Sciatic nerve (tissue), 2 donors: ENCODE measurements at places on chromosomes 5 and 9.

- no peak for DNase-seq
These were observed 54.0 kb downstream of the TMEM161B start for GRCh38 chr5:88214655-88215054.

DNA sequence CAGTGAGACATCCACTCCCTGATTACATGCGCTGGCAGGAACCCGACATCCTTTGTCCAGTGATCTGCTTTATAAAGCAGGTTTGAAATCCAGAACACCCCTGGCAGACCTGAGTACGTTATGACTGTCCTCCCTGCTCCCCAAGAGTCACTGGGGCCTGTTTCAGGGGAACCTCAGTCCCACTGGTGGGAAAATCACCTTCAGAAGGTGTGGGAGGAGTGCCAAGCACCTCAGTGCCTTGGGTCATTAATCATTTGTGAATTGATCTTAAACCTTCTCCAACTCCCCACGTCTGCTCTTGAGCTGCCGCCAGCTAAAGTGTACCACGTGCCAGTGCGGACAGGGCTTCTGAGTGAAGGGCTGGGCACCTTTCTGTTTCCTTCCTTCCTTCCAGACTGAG is 16.2 kb downstream of the SLC6A3 start:
- no peak for DNase-seq

- no peak for DNase-seq
These were observed 140.2 kb downstream of the NFIB start for GRCh38 chr9:14173713-14174112.

DNA sequence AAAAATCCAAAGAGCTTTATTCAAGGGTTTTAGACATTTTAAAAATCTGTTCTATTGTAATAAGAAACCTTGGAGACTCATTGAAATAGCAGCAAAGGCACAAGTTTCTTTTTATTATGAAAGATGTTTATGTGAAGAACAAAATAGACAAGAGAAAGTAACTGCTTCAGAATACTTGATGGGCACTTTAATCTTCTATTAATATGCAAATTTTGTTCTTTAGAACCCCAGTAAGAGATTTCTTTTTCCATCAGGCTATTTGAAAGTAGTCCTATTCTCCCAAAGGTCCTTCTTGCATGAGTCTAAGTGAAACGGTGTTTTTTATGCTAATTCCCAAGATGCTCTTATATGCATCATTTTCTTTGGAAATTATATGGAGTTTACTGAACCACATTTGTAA is 602.0 kb downstream of the EFNA5 start:
- no peak for DNase-seq

DNA sequence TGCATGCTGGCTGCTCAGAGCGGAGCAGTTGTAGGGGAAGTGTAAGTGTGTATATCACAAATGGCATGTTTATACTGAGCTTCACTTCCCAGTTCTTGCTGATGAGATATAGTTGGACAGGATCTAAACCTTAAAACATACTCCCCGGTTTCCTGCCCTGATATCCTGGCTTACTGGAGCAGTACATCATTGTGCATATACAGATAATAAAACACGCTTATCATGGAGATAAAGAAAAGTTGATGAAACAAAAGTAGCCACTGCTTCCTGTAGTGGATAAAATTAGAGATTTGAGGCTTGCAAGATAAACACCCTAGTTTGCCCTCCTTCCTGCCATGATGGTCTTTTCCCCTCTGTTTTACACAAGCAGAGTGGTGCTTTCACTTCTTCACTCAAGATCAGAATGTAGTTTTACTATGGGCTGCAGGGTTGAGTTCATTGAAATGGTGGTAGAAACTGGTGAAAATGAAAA is 15.0 kb downstream of the NPR3 start:
- no peak for DNase-seq

DNA sequence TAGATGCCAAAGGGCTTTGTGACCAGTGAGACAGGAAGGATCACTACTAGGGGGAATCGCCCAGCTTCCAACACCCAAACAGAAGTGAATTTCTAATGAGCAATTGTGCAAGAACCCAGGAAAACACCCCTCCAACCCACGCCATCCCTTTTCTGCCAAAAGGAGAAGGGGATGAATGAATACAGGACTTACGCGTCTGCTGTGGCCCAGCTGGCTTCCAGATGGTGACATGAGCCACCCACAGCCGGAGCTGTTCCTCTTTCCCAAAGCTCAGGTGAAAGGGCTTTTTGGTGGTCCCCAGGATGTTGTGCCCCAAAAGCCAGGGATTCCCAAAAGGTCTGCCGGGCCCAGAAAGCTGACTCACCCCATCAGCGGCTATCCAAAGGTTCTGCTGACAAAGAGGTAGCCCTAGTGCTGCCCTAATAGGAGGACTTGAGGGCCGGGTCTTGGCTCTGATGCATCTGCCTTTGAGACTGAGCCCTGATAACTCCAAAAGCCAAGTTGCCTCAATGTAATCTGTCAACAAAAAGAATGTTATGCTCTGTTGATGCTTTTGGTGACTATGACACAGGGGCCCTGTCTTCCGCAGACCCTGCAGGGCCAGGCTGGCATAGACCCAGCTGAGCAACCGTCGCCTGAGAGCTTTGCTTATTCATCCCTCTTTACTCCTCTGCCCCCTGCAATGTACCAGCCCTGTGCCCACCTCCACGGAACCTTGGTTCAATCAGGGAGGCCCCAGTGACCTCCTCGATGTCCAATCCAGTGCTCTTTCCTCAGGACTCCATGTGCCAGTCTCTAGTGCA is 14.5 kb downstream of the GSN start:
- peak; percentile 77 for DNase-seq

DNA sequence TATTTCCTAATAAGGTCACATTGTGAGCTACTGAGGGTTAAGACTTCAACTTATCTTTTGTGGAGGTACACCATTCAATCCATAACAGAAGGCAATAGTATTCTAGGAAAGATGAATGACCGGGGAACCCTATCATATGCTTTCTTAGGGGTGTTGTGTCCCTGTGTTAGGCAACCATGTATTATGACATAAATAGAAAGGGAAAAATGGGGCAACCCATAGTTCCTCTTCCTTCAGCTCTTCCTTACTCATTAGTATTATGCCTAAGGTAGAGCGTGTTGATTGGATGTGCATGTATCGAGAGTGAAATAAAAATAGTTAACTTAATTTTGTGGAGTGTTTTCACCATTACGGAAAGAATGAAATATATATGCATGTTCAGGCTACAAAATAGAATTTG is 6.0 kb upstream of the CCNJL start:
- no peak for DNase-seq

DNA sequence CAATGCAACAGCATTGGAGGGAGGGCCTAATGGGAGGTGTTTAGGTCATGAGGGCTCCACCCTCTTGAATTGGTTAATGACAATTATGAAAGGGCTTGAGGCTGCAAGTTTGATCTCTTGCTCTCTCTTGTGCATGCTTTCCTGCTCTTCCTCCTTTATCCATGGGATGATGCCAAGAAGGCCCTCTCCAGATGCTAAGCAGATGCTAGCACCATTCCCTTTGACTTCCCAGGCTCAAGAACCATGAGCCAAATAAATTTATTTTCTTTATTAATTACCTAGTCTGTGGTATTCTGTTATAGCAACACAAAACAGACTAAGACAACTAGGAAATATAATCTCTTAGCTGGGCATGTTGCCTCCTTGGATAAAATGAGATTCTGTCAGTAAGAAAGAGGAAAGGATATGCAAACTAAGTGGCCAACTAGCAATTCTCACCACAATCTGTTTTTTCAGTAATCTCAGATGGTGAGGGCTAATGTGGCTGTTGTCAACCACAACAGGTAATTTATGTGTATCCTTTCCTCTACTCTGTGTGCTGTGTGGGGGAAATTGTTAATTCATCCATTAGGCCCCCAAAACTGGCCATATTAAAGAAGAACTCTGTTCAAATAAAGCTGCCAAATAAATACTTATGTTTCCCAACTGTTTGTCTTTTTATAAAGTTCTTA is 269.1 kb upstream of the CD180 start:
- no peak for DNase-seq

GRCh38 chr9:33686942-33687341 is 108.4 kb upstream of the PRSS3 start:
- no peak for DNase-seq

DNA sequence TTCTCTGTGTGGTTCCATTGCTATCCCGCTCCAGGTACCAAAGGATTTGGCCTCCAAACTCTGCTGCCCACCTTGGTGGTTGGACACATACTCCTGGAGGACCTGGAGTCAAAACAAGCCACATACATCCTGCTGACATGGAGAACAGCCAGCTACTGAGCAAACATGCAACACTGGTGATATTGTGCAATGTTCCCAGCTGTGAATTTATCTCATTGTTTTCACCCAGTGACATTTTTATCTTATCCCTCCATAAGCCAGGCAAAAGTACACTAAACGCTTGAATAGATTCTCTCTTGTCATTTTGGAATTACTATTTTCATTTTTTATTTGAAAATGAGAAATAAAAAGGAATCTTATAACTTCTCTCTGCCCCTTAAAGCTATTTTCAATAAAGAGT is 11.1 kb upstream of the CTSL start:
- DNase-seq: no peak

GRCh38 chr9:21317956-21318923 is 13.1 kb upstream of the IFNA5 start:
- no peak for DNase-seq

- peak; percentile 78 for DNase-seq
These were observed 47.6 kb downstream of the THBS4 start for GRCh38 chr5:80082731-80083100.

DNA sequence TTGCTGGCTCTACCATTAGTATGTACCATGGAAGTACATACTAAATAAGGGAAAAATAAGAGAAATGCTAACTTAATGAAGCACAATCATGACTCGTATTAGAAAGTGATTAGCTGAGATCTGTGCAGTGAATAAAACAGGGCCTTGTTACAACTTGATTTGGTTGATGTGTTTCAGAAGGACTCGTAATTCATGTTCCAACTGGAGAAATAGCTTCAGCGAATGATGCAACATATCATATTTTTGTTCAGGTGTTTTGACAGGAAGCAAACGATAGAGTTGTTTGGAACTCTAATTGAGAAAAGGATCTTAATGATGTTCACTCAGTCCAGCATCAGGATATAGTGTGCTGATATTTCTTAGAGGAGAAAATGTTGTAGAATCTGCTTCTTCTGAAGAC is 474.6 kb upstream of the WWC1 start:
- no peak for DNase-seq

GRCh38 chr9:71249729-71250317 is 128.4 kb upstream of the TRPM3 start:
- no peak for DNase-seq

DNA sequence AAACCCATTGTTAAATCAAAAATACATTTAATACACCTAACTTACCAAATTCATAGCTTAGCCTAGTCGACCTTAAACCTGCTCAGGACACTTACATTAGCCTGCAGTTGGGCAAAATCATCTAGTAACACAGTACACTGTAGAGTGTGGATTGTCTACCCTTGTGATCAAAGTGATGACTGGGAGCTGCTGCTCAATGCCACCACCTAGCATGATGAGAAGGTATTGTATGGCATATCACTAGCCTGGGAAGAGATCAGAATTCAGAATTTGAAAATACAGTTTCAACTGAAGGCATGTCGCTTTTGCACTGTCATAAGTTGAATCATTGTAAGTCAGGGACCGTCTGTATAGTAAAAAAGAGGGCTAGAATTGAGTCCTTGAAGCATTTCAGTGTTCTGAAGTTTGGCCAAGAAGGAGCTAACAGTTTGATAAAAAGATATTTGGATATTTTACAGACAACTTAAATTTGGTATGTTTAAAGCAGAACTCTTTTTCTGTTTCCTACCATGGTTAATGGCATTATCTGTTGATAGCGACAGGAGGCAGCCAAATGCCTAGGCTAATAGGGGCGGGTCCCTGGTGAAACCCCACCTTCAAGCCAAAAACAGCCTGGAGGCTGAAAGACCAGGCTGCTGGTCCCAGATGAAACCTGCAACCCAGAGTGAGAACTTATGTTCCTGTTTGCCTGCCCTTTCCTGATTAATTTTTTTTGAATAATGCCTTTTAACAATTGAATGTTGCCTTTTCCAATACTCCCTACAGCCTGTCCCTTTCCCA is 23.0 kb downstream of the SMIM15 start:
- no peak for DNase-seq

GRCh38 chr9:137201205-137201868 is 796 bp upstream of the TPRN start:
- no peak for DNase-seq

- DNase-seq: no peak
These were observed 135.4 kb downstream of the GRIA1 start for GRCh38 chr5:153625826-153626354.

- DNase-seq: no peak
These were observed 13.3 kb downstream of the SLC25A46 start for GRCh38 chr5:110751902-110752762.

GRCh38 chr5:177304392-177305119 is 957 bp downstream of the PRELID1 start:
- DNase-seq: no peak

GRCh38 chr5:56640763-56641406 is 174.5 kb upstream of the MAP3K1 start:
- no peak for DNase-seq

- DNase-seq: no peak
These were observed 39.1 kb downstream of the COL23A1 start for GRCh38 chr5:178551059-178551458.

DNA sequence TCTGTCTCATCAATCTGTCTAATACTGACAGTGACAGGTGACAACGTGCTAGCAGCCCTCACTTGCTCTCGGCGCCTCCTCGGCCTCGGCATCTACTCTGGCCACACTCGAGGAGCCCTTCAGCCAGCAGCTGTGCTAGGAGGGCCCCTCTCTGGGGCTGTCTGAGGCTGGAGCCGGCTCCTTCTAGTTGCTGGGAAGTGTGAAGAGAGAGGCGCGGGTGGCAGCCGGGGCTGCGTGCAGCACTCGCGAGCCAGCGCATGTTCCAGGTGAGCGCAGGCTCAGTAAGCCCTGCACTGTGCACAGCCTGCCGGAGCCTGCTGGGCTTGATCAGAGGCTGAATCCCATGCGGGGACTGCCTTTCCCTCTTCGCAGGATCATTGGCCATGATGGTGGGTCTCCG is 330.7 kb downstream of the CDH10 start:
- DNase-seq: no peak

DNA sequence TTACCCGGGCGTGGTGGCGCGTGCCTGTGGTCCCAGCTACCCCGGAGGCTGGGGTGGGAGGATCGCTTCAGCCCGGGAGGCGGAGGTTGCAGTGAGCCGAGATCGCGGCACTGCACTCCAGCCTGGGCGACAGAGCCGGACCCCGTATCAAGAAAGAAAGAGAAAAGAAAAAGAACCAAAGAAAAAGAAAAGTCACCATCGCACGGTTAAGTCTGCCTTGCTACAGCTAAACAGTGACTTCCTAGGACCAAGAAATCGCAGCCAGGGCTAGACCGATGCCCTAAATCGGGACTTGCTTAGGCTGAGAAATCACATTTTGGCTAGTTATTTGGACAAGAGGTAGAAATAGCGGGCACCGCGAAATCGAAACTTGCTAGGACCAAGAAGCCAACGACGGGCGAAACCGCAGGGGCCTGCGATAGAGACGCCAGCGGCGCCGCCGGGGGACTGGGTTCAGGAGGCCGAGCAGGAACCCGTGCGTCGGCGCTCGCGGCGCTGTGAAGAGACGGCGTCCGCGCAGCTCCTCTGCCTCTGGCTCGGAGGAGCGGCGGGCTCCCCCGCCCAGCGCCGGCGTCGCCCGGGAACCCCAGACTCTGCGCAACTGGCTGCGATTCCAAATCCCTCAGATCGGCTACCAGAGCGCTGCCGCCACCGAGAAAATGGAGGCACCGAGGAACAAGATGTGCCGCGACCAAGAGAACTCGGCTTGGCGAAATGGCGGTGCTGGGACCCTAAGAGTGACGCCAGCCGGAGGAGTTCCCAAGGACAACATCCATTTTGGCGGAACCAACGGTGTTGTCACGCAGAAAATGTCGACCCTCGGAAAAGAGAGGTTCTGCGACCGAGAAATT is 26.1 kb upstream of the ANXA2R start:
- DNase-seq: peak; percentile 86

GRCh38 chr9:18775930-18776329 is 257.1 kb downstream of the SAXO1 start:
- no peak for DNase-seq
